ENCODE measurements at places on chromosomes 4 and X.
A peak's percentile ranks its signal among the peaks of the same experiment; 100 is the strongest.

DNA sequence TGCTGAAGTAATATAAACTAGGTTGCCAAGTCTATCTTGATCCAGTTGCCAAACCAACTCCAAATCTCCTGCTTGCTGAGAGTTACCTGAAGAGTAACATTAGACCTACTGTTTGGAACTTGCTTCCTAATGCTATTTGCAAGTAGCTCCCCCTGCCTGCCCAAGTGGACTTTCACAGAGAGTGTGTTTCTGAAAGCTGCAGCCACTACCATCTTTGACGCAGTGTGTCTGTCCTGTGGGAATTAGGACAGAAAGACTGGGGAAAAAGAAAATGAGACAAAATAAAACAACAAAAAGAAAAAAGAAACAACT is 195.0 kb upstream of the HS3ST1 start:
- DNase-seq = peak; percentile 1

DNA sequence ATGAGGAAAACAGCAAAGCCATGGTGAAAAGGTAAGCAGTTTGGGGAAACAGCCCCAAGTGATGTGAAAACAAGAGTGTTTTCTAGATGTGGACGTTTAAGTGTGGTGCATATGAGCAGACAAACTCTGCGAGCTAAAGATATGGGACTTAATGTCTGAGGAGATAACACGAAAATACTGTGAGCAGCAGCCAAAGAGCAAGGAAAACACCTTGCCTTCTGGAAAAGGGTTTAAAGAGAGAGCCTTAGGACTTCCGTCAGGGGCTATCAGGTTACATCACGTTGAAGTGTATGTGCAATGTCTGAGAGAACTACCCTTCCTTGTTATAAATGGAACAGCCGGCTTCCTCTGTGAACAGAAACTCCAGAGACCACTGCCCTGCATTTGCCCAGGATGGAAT is 54.2 kb downstream of the LEF1 start:
- DNase-seq = no peak

DNA sequence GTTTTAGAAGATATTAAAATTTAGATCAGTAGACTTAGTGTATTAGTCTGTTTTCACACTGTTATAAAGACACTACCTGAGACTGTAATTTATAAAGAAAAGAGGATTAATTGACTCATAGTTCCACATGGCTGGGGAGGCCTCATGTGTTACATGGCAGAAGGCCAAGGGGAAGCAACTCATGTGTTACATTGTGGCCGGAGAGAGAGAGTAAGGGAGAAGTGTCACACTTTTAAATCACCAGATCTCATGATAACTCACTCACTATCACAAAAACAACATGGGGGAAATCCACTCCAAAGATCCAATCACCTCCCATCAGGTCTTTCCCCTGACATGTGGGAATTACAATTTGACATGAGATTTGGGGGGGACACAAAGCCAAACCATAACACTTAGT is 1159.7 kb upstream of the PCDH7 start:
- DNase-seq = no peak

DNA sequence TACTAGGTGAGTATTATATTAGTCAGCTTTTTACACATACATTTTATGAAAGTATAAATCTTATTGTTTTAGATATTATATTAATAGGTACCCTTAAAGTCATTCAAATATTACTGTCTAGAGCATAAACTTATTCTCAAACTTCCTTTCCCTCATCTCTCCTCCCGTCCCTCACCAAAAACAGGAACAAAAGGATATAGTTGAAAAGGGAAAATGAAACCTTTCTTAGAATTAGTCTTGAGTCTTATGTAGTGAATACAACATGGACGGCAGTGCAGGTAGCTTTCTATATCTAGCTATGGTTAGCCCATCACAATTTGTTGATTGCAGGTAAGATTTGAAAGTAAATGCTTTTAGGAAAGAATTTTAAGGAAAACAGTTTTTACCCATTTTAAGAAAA is 65.6 kb downstream of the RBPJ start:
- DNase-seq = no peak

DNA sequence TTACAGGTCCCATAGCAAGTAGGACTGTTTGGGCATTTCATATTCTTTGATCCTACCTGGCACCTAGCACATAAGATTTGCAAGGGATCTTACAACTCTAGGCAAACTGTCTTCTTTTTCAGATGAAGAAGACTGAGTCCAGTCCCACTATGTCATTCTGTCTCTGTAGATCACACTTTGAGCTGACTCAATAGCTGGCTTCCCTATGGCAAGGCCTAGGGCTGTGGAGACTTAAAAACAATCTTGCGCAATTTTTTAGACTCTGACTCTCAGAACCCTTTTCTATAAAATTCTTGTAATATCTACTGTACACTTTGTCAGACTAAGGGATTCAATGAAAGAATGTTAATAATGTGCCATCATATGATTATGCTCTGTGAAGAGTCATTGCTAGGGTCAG is 26.7 kb downstream of the OTC start:
- DNase-seq = no peak

- DNase-seq = no peak
Measured at GRCh38 chr4:23706972-23707651, 182.7 kb downstream of the PPARGC1A start.

- DNase-seq = no peak
Measured at GRCh38 chrX:97295954-97296353, 412.2 kb downstream of the RPA4 start.

DNA sequence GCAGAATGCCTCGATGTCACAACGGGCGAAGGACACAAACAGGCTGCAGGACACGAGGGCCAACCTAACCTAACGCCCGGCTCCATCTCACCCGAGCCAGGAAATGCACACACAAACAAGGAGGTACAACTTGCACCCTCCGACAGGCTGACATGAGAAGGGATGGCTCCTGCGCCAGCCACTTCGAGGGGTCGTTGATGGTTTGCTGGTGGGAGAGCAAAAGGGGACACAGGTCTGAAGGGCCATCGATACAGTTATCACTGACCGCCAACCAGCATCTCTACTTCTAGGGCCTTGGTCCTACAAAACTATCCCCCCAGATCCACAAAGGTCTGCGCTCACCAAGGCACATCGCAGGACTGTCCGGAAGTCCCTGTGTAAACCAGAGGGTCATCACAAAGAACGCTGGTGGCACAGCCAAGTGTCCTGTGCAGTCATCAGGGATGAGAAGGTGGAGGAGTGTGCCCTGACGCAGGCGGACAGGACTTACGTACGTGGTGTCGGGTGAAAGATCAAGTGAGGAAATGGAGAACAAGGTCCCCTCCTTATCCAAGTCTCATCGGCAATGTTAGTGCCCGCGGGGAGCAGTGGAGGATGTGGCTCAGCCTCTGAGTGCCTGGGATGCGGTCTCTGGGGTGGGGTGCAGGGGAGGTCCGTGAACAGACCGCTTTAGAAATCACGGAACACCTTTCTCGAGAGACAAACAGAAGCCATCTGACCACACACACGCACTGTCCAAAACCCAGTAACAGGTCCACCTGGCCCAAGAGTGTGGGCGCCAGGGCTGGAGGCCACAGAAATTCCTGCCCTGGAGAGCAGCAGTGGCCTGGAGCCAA is 7.0 kb downstream of the MXD4 start:
- DNase-seq = no peak

GRCh38 chr4:23365086-23365485 is 524.8 kb downstream of the PPARGC1A start:
- DNase-seq = no peak

GRCh38 chrX:153945956-153946943 is 1.8 kb upstream of the RENBP start:
- no peak for DNase-seq

DNA sequence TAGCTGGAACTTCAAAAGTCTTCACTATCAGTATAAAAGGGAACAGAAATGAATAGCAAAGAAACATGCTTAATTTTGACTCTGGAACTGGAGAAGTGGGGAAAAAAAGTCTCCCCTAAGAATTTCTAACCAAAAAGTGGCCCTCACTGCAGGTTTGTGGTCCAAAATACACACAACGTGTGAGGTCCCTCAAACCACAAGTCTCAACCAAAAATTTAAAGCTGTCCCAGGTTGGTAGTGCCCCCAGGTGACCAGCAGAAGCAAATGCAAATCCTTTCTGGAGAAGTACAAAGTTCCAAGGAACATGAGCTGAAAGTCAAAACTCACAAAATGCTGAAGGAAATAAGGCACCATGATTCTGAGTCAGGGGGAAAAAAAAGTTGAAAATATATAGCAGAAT is 23.6 kb upstream of the VAMP7 start:
- DNase-seq = no peak

GRCh38 chr4:36244257-36245082 is at the start of gene ARAP2:
ARAP2 (minus strand) TSS chr4:36244514; CDS start chr4:36229486, 15,028 bp downstream.
- DNase-seq = peak; percentile 81

- DNase-seq = no peak
Measured at GRCh38 chr4:11467931-11468330, 39.2 kb upstream of the HS3ST1 start.

DNA sequence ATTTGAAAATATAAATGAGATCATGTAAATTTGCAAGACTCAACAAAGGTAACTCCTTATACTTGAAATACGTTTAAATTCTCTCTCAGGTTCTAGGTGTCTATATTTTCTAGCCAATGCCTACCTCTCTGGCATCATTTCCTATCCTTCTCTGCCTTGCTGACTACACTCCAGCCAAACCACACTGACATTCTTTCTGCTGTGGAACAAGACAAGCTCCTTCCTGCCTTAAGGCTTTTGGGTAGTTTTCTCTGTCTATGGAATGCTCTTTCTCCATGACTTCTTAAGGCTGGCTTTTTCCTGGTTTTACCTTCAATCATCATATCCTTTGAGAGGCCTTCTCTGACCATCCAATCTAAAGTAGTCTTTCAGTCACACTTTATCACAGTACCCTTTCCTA is 201.0 kb downstream of the SPRY1 start:
- no peak for DNase-seq

- no peak for DNase-seq
Measured at GRCh38 chr4:52588097-52588496, 71.0 kb downstream of the USP46 start.

- no peak for DNase-seq
Measured at GRCh38 chrX:17395154-17395553, 20.2 kb downstream of the NHS start.

GRCh38 chrX:17814059-17814458 is 47.0 kb downstream of the RAI2 start:
- DNase-seq = no peak
